ENCODE measurements at places on chromosomes 1 and 21.
A peak's percentile ranks its signal among the peaks of the same experiment; 100 is the strongest.

DNA sequence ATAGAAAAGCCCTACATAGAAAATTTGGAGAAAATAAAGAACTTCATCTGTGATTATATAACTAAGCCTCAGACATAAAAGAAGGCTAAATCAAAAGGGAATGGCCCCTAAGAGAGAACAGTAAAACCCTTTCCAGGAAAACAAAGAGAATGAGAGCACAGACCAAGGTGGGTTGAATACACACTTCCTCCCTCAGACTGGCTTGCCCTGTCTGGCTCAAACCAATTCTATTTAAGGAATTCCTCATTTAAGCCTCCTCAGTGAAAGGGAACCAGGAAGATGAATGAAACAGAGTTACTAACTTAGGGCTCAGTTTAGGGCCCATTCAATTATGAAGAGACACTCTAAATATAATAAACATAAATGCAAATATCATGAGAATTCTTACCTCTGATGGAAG lies 10.6 kb upstream of the SYT14 start:
- DNase-seq, result no peak

DNA sequence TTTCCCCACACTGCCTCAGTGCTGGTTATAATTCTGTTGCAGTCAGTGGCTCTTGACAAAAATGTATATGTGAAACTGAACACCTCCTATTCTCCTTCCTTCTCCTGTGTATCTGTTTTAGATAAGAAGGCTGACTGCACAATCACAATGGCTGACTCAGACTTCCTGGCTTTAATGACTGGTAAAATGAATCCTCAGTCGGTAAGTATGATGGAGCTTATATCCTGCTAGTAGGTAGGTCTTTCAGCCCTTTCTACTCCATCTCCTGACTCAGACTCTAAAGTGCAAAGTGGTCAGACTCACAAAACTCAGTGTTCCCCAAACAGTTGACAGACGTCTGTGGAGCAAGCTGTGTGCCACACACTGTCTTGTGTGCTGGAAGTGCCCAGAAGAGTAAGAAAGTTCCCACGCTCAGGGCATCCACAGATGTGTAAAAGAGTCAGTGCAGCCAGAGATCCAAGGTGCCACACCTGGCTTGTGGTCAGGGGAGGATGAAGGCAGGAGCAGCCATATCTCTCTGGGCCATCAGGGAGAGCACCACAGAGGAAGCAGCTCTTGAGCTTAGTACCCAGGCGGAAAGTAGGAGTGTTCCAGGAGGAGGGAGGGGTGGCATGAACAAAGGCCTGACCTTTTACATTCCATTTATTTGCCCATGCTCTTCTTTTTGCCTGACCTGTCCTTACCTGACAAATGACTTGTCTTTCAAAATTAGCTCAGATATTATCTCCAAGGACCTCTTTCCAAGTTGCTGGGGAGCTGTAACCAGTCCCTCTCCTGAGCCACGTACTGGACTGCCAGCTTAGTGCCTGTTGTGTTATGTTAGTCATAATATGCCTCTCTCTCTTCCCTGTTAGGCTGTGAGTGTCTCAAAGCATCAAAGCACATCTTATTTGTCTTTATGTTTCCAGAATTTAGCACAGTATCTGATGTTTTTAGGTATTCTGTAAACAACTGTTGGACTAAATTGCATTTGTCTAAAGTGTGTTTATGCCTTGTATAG lies 14.0 kb upstream of the PODN start:
- DNase-seq, result peak; percentile 41

DNA sequence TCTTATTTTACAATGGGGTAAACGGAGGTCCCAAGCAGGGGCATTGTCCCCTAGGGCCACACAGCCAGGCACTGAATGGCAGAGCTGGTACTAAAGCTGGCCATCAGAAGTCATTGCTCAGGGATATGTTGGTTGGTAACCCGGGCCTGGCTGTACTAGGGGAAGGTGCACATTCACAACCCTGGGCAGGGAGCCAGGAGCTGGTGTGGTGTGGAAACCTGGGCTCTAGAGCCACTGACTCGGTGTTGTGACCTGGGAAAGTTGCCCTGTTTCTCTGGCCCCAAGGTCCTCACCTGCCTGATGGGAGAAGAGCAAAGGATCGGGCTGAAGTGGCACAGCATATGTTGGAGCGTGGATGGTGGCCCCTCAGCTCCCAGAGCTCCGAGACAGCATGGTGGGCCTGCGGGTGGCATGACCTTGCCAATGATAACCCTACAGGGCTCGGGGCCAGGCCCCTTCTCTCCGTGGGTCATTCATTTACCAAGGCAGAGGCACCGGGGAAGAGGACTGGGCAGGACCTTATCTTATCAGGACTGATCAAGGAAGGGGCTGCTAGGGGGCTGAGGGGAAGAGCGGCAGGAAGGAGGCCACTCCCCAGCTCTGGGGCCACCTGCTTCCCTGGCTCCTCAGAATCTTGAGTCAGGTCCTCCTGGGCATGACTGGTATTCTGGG lies 274.1 kb downstream of the TRABD2B start:
- no peak for DNase-seq

GRCh38 chr1:184806296-184806721 lies 51.7 kb upstream of the EDEM3 start:
- peak; percentile 19 for DNase-seq

GRCh38 chr1:19507516-19507915 lies 22.2 kb upstream of the CAPZB start:
- DNase-seq, result no peak

- peak; percentile 81 for DNase-seq
Measured at GRCh38 chr1:96234299-96234698, 487.3 kb upstream of the PTBP2 start.

- peak; percentile 98 for DNase-seq
Measured at GRCh38 chr1:59061876-59062275, 235.0 kb upstream of the FGGY start.

- no peak for DNase-seq
Measured at GRCh38 chr1:12434174-12434573, 183.8 kb downstream of the DHRS3 start.

- no peak for DNase-seq
Measured at GRCh38 chr21:15144026-15144425, 79.2 kb upstream of the NRIP1 start.

DNA sequence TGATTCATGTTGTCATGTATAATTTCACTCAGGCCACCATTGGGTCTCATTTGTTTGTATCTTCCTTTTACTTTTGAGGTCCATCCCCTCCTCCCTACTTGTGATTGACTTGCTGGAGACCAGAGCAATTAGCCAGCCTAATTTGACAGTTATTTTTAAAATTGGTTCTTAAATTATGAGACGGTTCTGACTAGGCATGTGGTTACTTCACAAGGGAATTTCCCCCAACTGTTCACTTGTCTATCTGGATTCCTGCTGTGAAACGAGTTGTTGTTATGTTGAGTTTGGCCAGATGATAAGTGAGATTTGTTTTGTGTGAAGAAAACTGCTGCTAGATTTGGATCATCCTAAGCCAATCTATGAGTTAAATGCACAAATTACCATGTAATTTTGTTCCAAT lies 359.1 kb downstream of the BARHL2 start:
- no peak for DNase-seq

GRCh38 chr1:116962987-116963639 lies 38.4 kb upstream of the CD101 start:
- no peak for DNase-seq

GRCh38 chr1:214912127-214912526 lies 170.4 kb upstream of the KCNK2 start:
- no peak for DNase-seq

DNA sequence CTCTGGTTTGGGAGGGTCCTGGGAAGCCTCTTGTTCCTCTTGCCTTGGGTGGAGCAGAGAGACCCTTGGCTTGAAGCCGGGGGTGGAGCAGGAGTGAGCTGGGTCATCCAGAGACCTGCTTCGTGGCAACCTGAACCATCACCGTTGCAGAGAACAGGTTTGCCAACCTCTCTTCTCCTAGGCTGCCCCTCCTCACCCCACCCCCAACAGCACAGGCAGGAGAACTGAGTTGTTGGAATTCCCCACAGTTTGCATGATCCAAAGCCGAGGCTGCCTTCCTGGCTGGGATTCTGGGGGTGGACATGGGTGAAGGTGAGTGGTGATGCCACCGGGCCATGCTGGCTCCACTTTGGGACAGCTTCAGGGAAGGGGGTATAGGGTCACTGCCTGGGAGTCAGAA lies 2.2 kb downstream of the WNT4 start:
- DNase-seq, result no peak

DNA sequence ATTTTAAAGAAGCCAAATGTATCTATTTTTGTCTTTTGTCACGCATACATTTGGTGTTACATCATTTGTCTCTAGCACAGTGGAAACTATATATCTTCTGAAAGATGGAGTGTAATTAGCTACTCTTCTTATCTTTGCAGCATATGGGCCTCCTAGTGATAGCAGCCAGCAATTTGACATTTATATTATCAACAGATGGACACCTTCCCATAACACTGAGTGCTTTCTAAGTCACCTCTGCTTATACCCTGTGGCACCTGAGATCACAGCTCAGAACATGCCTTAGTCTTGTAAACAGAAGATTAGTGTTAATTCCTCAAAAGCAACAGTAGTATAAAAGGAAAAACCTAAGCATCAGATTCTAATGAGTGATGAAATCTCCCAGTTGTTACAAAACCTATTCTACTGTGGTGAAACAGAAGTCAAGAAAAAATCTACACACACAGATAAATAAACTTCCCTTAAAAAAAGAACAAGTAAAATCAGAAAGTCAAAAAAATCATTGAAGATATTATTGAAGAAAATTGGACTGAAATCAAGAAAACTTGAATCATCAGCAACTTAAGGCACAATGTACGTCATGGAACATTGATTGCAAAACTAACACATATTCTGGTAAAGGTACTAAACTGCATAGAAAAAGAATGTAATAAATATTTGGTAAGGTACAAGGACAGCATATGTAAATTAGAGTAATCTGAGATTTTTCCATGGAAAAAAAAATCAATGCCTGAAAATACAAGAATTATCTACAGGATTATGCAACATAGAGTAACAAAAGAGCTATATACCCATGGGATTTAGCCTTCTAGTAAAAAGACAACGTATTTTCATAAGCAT lies 61.7 kb downstream of the KCNT2 start:
- no peak for DNase-seq

DNA sequence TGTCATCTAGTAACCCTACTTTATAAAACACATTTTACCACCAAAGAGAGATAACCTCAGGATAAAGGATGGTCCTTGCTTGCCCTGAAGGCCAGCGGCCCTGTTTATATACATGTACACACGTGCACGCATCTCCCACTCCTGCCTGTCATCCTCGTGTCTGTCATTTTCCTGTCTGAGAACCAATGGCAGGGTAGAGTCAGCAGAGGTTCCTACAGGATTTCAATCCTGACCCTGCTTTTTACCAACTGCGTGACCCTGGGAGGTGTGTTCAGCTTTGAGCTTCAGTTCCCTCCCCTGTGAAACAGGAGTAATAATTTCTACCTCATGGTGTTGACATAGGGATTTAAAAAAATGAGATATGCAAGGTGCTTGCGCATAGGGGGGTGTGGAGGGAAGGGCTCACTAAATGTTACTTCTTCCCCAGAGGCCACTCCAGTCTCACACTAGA lies 12.3 kb upstream of the RASSF5 start:
- DNase-seq, result no peak

DNA sequence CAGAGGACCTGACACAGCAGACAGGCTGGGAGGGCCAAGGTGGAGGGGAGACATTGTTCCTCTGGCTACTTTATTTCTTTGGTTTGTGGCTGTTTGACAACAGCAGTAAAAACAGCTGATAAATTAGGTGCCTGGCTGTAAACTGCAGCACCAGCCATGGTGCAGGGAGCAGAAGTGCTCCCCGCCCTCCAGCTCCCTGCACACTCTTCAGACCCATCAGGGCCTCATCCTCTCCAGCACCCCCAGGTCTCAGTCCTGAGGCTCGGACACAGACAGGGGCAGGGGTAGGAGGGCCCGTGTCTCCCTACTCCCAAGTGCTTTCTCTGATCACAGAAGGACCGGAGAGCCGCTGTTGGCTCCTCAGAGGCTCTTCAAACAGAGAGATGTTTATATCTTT lies 17.7 kb upstream of the LRRN2 start:
- DNase-seq, result no peak

DNA sequence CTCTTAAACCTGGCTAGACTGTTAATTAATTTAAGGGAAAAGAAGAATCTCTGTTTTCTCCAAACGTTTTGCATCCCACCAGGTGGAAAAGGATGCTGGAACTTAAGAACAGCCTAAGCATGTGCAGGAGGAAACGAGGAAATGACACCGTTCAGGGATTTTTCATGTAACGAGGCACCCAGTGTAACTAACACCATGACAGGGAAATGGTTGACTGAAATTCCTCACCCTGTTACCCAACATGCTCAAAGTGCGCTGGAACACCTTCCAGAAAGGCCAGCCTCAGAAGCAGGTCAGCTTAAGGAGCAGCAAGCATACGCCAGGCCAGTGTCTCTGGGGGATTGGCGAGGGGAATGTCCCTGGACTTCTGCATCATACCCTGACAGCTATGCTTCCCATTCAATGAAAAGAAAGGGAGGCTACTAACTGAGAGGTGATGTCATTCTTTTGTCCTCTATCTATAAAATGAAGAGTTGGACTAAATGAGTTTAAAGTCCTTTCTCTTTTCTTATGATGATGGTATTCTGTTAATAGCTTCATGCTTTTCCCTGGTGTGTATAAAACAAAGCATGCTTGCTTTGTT lies 21.6 kb downstream of the TNN start:
- no peak for DNase-seq

DNA sequence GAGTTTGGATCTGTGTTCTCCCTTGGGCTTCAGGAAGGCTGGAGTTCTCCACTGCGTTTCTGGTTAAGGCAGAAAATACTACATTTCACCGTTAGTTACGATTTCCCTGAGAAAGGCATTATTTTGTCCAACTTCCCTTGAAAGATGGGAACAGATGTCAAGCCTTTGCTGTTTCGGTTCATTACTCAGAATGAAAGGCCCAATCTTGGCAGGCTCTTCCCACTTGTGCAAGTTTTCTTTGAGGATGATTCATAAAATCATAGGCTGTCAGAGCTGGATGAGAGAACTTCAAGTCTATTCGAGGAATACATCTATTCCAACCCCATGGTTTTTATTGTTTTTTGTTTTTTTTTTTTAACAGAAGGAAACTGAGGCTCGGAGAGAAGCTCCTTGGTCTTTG lies 205.2 kb downstream of the GRIK3 start:
- no peak for DNase-seq

- no peak for DNase-seq
Measured at GRCh38 chr1:149979972-149980540, 30.5 kb downstream of the OTUD7B start.

DNA sequence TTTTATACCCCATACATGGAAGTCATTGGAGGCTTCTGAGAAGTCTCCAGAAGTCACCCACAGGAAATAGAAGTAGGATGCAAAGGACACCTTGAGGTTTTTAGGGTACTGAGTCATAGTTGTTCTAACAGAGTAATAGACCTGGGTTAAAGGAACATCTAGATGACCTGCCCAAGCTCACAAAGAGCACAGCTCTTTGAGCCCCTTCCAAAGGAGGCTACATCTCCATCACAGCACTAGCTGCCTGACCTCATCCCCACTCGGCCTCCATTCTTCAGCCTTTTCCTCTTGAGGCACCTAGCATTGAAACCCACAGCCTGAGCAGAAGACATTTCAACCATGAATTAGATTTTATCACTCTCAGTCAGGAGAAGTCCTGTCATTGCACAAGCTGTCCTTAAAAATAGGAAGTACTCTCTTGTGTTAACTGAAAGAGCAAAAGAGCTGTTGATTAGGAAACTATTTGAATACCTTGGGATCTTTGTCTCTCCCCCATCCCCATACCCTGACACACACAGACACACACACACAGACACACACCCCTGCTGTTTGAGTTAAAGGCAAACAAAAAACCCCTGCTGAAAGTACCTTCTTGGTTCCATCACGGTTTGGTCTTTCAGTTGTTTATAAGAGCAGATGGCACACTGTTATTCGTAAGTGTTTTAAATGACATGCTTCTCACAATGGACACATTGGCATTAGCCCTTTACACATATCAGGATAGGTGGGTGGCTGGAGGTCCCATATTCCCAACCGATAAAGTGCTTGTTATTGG lies 22.2 kb downstream of the MKNK1 start:
- no peak for DNase-seq
